Aorta (tissue), 5 donors: ENCODE measurements at places on chromosomes 4 and X. TPM values are rescaled to one million over a fixed set of nuclear protein-coding genes. Genes with fewer than 3 reads are reported as not detected.

Gene TMPRSS11B
- total RNA-seq: not detected

Gene ARHGAP4
- 81.3 TPM for total RNA-seq

Gene KLHL4
- total RNA-seq: 1.2 TPM

Gene REELD1
- total RNA-seq: 0.29 TPM

Gene G6PD
- total RNA-seq: 66.2 TPM

Gene MAGEA10
- total RNA-seq: not detected

Gene NWD2
- total RNA-seq: not detected

Gene YY2
- 2.9 TPM for total RNA-seq

Gene LRRC66
- total RNA-seq: 0.99 TPM

Gene TDO2
- not detected for total RNA-seq

Gene ZAR1
- not detected for total RNA-seq

Gene SORCS2
- 8.4 TPM for total RNA-seq

Gene KIAA1210
- not detected for total RNA-seq

Gene SPANXB1
- not detected for total RNA-seq

Gene CFI
- 33.7 TPM for total RNA-seq
